ENCODE measurements at places on chromosomes 1 and 21.

- DNase-seq = no peak
- H3K36me3 ChIP-seq = no peaks in the 10 kb centered on the region
- no peaks in the 10 kb centered on the region for H3K4me1 ChIP-seq
- no peaks in the 10 kb centered on the region for H3K27me3 ChIP-seq
- no peak overlapping the region for H3K27ac ChIP-seq
Observed at GRCh38 chr1:82177192-82177591, 376.5 kb downstream of the ADGRL2 start.

DNA sequence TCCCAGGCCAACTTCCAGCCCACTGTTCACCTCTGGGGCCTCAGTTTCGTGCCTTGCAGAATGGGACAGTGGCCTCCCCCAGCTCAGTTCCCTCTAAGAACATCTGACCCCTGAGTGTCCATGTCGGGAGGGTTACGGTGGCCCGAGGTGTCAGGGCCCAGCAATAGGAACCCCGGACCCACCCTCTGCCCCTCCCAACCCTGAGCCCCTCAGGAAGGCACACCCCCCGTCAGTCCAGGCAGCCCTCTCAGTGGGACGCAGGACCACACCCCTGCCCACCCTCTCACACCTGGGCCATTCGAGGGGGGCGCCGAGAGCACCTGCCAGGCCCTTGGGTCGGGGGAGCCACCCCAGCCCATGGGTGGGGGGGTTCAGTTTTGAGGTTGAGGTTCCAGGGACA lies 447 bp downstream of the TTC34 start:
- no peak for DNase-seq
- no peaks in the 10 kb centered on the region for H3K36me3 ChIP-seq
- no peaks in the 10 kb centered on the region for H3K4me1 ChIP-seq

GRCh38 chr1:18725231-18725895 lies 94.7 kb downstream of the PAX7 start:
- no peaks in the 10 kb centered on the region for H3K4me1 ChIP-seq
- H3K27ac ChIP-seq = no peak overlapping the region
- no peaks in the 10 kb centered on the region for H3K36me3 ChIP-seq
- DNase-seq = no peak
- no peak overlapping the region for H3K4me3 ChIP-seq

- peak overlapping the region; percentile 95 for H3K4me3 ChIP-seq
- H3K27ac ChIP-seq = peak overlapping the region; percentile 100
- H3K36me3 ChIP-seq = peaks cover 20% of the 10 kb centered on the region
Observed at GRCh38 chr1:179883745-179884138, 1.7 kb downstream of the TOR1AIP1 start.

DNA sequence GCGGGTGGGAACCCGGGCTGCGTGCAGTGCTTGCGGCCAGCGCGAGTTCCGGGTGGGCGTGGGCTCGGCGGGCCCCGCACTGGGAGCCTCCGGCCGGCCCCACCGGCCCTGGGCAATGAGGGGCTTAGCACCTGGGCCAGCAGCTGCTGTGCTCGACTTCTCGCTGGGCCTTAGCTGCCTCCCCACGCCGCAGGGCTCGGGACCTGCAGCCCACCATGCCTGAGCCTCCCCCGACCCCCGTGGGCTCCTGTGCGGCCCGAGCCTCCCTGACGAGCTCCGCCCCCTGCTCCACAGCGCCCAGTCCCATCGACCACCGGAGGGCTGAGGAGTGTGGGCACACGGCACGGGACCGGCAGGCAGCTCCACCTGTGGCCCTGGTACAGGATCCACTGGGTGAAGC lies 23.7 kb upstream of the CLIC4 start:
- no peak overlapping the region for H3K27ac ChIP-seq
- no peak for DNase-seq
- no peak overlapping the region for H3K4me3 ChIP-seq
- no peaks in the 10 kb centered on the region for H3K36me3 ChIP-seq
- peaks cover under 1% of the 10 kb centered on the region for H3K27me3 ChIP-seq
- H3K4me1 ChIP-seq = peaks cover 9% of the 10 kb centered on the region
